M059J (cell line): ENCODE measurements at places on chromosomes 6 and 20.

GRCh38 chr6:31400467-31401289 is 2.7 kb upstream of the MICA start:
- DNase-seq, result peak; percentile 81

GRCh38 chr20:37781626-37782025 is 87.8 kb downstream of the CTNNBL1 start:
- DNase-seq, result no peak

DNA sequence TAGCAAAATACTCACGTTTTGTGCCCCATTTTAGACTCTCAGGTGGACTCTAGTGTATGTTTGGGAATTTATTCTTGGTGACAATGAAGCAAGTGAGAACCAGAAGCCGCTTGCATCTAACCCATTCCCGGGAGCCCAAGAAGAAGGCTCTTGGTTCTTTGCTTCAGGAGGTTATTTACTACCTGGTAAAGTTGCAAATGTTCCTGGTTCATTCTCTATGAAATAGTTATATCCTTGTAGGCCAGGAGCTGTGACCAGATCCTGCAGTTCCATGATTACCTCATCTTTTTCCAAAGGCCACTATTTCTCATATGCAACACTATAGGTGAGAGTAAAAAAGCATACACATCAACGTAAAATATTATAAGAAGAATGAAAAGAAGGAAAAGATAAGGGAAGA is 60.9 kb upstream of the FABP7 start:
- no peak for DNase-seq

DNA sequence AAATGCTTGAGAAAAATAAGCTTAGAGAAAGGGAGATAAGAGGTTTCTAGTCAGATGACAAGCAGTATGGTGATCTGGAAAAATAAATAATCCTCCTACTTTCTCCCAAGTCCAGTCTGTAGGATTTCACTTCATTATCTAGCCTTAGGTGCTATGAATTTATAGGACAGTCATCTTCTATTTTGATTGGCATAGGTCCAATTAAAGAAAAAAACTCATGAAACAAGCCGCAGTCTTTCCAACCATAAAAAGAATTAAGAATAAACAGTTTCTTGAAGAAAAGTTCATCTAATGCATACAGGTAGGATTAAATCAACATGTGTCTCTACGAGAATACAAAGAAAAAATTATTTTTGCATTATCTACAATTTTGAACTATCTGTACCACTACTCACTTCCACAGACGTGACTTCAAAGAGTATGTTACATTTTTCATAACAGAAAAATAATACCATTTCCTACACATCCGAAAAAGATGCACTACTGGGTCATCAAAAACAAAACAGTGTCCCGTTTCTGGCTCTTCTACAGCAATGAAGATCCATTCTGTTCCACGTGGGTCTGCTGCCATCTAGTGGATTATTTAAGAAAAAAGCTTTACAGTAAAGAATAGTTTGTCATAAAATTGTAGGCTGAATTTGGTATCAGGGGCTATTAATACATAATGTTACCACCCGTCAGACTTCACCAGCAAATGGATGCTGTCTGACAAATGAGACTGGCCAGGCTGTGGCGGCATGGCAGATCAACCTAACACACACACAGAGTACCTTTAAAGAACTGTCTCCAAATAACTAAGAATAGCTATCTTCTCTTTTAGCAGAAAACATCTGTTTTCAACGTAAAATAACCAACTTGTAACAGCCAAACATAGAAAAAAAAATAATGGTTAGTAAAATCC is 28.9 kb downstream of the STX7 start:
- DNase-seq, result peak; percentile 79

DNA sequence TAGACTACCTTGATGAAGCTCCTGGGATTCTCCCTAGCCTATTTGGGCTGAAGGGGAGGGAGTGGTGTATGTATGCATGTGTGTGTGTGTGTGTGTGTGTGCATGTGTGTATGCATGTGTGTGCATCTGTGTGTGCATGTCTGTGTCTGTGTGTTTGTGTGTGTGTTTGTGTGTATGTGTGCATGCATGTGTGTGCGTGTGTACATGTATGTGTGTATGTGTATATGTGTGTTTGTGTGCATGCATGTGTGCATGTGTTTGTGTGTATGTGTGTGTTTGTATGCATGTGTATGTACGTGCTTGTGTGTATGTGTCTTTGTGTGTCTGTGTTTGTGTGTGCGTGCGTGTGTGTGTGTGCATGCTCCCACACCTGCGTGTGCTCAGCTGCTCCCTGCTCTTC is 15.4 kb downstream of the FGD2 start:
- DNase-seq, result no peak

DNA sequence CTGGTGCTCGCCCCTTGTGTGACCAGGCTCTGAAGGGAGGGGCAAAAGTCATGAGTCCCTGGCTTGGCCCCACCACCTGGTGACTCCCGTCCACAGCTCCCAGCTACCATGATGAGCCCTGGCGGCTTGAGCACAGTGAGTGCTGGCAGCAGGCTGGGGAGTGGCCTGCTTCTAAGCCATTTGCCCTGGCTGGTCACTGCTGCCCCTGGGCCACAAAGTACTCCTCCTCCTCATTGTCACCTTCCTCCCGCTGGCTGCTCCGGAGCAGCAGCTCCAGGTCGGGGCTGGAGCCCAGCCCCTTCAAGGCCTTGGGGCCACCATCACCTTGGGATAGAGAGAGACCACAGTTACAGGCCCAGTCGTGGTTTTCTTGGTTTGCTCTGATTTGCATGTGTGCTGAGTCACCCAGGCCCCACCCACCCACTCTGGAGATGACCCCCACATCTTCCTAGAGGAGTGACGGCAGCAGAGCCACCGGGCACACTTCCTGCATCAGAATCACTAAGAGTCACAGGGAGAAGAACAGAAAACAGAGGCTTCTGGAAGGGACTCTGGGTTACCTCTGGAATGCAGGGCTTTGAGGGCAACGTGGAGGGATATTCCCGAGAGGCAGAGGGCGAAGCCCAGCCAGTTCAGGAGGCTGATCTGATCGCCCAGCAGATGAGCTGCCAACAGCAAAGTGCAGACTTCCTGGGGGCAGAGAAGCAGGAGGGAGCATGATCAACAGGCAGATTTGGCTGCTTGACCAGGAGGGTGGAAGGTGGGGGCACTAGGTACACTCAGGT is 42.1 kb upstream of the CDH22 start:
- peak; percentile 96 for DNase-seq

DNA sequence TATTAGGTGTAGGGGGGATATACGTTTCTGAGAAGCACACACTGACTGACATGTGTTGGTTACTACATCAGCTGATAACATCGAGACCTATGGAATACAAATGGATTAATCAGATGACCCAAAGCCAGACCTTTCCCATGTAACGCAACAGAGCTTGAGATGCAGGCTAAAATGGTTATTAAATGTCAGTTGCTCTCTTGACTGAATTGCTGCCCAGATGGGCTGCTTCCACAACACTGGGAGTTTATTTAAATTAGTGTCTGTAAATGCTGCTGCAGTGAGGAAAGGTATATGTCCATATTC is 298.8 kb downstream of the PHACTR1 start:
- DNase-seq, result no peak

GRCh38 chr6:42532038-42532669 is 31.7 kb upstream of the UBR2 start:
- peak; percentile 78 for DNase-seq

GRCh38 chr20:36720510-36720909 is 25.4 kb downstream of the NDRG3 start:
- DNase-seq, result peak; percentile 37

DNA sequence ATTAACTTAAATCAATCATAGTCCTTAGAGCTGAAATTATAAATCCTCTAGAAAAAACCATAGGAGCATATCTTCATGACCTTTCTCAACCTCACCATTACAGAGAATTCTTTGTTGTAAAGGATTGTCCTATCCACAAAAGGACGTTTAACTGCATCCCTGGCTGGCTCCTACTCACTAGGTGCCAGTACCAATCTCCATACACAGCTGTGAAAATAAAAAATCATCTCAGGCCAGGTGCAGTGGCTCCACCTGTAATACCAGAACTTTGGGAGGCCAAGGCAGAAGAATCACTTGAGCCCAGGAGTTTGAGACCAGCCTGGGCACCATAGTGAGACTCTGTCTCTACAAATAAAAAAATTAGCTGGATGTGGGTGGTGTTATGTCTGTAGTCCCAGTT is 89.9 kb downstream of the PDSS2 start:
- DNase-seq, result no peak

DNA sequence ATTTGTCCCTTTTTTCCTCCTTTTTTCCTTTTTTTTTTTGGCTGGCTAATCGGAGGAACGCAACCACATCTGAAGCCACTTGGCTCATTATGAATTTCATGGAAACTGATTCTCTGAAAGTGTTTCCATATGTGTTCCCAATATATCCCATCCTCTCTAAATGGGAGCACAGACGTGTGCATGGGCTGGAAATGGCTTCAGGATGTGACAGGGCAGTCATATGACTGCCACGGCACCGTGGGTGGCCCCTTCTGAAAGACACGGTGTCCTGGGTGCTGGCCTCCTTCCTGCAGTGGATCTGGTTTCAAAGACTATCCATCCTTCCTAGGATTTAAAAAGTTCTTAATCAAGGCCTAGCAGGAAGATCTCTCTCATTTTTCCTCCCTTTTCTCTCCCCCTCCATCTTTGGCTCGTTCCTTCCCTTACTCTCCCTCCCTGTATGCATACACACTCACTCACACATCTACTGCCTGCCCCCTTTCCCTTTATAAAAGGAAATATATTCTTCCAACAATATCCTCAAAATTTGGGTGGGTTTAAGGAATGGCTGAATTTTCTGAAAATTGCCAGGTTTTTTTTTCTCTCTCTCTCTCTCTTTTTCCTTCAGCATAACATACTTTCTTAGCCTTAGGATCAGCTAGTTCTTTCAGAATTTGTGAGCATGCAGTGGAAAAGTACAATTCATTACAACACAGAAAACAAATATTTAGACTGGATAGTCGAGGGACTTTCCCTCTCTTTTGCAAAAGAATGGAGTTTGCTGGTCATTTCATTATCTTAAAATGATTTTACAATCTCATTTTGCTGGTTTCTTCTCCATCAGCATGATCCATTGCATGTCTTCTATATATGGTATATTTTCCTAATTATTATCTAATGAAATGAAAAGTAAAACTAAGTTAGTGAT is 161.2 kb upstream of the SUPT3H start:
- DNase-seq, result no peak

GRCh38 chr6:170405311-170405975 is 98.9 kb downstream of the FAM120B start:
- DNase-seq, result peak; percentile 98

GRCh38 chr20:51258582-51259165 is 235.8 kb upstream of the KCNG1 start:
- peak; percentile 25 for DNase-seq

- DNase-seq, result no peak
Observed at GRCh38 chr20:19415786-19416185, 203.3 kb downstream of the SLC24A3 start.

GRCh38 chr6:113997116-113997515 is 26.2 kb upstream of the HDAC2 start:
- peak; percentile 94 for DNase-seq

DNA sequence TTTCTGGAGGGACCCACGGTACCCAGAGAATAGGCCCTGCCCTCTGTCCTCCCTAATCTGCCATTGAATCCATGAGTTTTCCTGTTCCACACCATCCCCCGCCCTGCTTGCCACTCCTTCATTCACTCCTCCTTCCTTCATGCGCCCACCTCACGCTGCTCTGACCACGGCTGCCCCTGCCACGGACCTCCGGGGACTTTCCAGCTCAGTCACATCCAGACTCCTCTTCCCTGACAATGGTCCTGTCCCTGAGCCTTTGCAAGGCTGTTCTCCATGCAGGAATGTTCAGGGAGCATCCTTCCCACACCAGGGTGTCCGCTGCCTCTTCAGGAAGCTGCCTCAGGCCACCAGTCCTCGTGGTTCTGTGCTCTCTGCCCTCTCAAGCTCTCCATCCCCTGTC is 25.9 kb downstream of the GLP1R start:
- DNase-seq, result no peak

DNA sequence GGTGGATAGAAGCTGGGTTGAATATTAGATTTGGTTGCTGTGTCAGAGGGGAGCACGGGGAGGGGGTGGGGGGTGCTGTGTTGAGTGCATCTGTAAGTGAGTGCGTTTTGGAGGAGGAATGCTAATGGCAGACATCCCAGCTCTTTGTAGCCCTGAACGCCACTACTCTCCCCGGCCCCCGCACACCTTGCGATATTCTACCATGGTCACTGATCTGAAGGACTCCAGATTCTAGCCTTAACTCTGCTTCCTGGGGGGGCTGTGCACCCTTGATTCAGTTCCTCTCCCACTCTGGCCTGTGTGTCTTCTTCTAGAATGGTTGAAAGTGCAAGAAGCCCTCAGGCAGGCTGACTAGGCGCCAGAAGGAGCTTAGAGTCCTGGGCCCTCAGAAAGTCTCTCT is 7.1 kb downstream of the GLP1R start:
- no peak for DNase-seq

DNA sequence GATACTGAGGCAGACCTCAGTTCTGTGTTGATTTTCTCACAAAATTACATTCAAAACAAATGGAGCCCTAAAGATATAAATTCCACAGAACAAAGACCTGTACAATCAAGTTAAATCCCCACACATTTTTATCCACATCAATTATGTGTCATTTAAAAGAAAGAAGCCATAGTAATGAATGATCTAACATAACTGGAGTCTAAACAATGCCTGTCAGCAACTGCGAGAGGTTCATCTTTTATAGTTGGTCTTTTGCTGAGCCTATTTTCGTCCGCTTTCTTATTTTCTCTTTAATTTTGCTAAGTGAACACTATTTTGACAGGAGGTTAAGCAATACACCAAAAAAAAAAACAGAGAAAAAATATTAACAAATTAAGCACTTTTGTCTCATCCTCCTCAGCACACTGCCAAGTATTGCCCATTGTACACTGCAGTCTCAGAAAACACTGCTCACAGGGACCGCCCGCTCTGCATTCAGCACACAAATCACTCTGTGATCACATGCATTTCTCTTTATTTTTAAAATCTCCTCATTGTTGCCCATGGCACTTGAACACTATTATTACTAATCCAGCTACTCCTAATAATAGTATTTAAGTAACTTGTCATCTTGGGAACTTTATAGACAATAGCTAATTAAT is 140.8 kb downstream of the BTBD9 start:
- DNase-seq, result no peak

GRCh38 chr6:11097476-11097875 is 3.8 kb downstream of the SMIM13 start:
- no peak for DNase-seq
